ENCODE measurements at places on chromosomes 2 and 18.

GRCh38 chr2:28991460-28991859, 10.4 kb downstream of the TOGARAM2 start:
- DNase-seq: no peak

DNA sequence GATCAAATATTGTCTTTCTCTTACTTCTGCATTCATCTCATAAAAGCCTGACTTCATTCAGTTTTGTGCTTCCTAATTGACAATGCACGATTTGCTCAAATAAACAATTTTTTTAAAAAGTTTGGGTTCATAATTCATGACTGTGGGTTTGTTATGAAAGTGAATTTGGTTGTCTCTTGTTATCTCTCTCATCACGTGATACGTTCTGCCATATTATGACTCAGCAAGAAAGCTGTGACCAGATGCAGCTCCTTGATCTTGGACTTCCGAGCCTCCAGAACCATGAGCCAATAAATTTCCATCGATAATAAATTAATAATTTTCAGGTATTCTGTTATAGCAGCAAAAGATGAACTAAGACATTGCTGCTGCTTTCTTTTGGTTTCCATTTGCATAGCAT, 156.5 kb upstream of the LRATD1 start:
- DNase-seq: no peak

- DNase-seq: peak; percentile 39
Observed at GRCh38 chr18:49725809-49726674, 87.3 kb downstream of the ACAA2 start.

DNA sequence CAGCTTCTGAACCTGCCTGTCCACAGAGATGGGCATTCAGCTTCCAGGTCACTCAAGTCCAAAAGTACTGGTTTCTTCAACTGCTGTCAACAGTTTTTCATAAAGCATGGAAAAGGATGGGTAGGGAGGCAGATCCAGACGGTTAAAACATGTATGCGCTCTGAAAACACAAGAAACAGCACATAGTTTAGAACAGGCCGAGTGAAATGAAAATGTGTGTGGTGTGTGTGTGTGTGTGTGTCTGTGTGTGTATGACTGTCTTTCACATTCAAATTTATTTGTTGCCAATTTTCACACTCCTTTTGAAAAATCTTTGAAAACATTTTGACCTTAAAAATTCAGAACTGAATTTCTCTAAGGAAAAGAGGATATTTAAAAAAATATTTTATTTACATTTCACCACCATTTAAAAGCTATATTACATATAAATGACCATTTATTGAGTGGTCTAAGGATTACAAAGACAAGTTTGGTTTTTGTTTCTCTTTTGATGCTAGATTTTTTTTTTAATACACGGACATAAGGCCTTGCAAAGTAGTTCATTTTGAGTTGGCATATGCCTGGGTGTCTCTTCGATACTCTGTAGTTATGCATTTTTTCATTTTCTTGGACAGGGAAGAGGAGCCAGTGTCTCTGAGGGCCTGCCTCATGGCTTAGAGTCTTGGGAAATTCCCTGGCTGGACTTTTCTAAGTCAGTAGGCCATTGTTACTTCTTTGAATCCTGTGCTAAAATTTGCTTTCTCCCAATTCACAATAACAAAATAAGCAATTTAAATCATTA, 30.0 kb upstream of the STK17B start:
- DNase-seq: no peak

DNA sequence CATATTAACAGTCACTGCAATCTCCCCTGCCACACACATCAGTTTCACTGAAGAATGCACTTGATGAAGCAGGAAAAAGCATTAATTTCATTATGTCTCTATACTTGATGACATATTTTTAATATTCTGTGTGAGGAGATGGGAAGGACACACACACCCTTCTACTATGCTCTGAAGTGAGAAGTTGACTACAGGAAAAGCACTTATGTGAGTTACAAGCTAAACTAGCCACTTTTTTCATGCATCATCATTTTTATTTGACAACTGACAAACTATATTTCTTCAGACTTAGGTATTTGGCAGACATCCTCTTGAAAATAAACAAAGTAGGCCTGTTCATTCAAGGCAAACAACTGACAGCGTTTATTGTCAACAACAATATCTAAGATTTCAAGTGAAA, 150.4 kb upstream of the ID2 start:
- no peak for DNase-seq

GRCh38 chr2:147173798-147174197, 671.0 kb upstream of the ACVR2A start:
- no peak for DNase-seq

DNA sequence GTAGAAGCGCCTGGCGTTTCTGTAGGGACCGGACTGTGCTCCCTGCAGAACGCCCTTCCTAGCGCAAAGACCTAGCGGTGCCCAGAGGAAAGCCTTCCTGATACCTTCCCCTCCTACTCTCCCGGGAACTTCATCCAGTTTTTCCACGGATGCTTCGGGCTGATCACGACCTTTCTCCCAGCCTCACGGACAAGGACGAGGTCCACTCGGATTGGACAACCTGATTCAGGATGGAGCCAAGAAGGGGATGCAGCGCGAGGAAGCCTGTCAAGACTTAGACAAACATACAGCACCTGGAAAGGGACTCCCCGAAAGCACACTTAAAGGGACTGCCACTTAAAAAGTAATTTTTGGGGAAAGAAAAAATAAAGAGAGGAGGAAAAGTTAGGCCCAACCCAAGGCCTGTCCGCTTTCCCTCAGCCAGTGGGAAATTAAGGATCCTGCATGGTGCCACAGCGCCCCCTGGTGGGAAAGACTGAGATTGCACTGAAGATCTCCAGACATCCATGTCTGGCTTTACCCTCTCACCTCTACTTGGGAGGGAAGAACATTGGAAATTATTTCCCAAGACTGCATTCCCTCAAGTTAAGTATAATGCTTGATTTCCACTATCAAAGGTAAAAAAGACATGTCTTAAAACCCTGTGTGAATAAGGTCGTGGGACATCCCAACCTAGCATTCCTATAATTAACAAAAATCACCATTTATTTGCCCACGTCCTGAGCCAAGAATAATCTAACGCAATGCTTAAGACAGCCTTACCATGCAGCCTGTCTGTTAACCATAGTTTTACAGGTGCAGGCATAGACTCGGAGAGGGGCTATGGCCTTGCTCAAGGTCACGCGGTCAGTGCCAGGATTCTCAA, 13.4 kb upstream of the COPS8 start:
- DNase-seq: peak; percentile 49

DNA sequence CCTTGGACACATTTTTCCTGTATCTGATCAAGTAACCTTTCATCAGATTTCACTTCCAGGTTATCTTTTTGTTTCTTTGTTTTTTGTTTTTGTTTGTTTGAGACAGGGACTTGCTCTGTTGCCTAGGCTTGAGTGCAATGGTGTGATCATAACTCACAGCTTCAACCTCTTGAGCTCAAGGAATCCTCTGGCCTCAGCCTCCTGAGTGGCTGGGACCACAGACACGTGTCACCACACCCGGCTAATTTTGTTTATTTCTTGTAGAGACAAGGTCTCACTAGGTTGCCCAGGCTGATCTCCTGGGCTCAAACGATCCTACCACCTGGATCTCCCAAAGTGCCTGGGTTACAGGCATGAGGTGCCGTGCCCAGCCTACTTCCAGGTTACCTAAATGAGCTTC, 124.9 kb downstream of the L3MBTL4 start:
- DNase-seq: no peak

- DNase-seq: no peak
Observed at GRCh38 chr18:63157293-63158011, 162.1 kb downstream of the BCL2 start.

DNA sequence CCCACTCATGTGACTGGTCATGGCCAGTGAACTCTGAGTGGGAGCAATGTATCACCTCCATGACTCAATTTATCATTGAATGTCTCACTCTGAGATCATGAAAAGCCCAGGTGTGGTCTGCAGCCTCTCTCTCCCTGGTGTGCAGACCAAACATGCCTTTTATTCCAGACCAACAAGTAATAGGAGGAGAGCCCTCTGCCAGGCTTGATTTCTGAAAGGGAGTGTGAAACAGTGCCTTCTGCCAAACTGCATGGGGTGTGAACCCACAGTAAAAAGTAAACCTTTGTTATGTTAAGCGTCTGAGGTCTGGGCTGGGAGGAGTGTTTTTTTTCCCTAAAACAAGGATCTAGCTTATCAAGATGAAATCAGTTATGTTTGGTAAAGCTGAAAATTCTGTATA, 601.2 kb downstream of the ADCYAP1 start:
- no peak for DNase-seq

GRCh38 chr2:86274265-86274917, 63.0 kb downstream of the REEP1 start:
- DNase-seq: no peak

DNA sequence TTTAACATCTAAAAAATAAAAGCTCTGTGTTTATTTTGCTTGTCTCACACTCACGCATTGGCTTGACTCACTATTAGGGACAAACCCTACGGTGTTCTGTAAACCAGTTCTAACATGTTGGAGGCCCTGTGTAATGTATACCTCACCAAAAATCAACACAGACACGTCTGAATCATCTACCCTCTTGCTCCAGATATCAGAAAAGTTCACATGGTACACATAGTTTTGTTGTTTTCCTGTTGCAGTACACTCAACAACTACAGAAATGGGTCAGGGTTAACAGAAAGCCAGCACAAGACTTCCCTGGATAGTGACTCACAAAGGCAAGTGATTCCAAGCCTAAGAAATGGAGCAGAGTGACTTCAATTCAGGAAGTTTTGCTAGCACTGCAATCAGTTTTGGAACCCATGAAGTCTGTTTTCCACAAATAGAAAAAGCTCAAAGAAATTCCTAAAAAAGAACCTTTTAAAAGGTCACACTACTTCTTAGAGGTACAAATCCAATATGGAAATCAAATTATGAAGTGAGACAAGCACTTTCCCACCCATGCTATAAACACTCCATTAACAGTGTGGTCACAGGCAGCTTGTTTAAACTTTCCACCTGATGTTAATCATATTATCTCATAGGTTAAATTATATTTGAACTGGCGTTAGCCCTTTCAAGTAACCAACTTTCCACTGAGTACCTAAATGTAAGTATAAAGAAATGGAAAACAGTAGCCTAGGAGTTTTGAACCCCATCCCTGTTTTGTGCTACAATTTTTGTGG, 87.4 kb downstream of the GAREM1 start:
- no peak for DNase-seq

DNA sequence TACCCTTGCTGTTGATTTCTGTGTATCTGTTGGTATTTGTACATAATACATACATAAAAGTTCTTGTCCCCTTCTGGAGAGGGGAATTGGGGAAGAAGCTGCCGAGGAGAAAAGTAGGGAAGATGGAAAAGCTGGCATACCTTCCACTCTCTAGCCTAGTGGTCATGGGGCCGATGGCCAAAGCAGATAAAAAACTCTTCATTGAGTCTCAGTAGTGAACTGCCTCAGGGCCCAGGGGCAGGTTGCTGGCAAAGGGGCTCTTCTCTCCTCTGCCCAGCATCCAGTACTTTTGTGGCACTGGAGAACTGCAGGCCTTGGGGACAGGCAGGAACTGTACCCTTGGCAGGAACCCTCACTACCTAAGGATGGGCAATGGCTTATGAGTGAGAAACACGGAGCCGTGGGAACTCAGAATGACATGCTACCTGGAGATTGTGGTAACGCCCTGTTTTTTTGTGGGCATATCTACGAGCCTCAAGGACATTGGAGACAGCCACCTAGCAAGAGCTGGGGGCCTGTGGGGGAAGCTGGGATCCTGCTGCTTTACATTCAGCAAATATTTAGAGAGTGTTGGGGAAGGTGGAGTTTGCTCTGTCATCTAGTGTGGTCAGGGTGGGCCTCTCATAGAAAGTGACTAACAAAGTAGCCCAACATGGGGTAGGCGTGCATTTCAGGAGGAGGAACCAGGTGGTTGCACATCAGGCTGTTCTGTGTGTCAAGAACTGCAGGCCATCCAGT, 22.6 kb upstream of the ITGB6 start:
- DNase-seq: no peak

- DNase-seq: no peak
Observed at GRCh38 chr2:73109431-73110167, 3.1 kb downstream of the RAB11FIP5 start.

GRCh38 chr2:201558232-201558631, 85.1 kb downstream of the TMEM237 start:
- no peak for DNase-seq

DNA sequence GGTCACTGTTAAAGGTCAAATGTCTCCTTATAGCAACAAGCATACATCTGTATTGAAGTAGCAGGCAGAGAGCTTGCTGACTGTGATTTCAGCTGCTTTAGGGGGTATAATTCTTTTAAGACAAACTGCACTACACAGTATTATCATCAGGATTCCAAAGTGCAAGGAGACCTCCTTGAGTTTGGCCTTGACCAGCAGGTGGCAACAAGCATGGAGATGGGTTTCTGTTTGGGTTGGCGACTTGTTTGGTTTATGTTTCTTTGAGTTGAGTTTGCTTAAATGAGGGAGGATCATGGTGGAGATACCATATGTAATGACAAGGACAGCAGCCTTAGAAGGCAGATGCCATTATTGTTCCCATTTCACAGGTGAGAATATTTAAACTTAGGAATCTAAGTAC, 681.0 kb upstream of the ID2 start:
- no peak for DNase-seq

GRCh38 chr18:68484241-68484640, 230.7 kb downstream of the TMX3 start:
- DNase-seq: no peak

DNA sequence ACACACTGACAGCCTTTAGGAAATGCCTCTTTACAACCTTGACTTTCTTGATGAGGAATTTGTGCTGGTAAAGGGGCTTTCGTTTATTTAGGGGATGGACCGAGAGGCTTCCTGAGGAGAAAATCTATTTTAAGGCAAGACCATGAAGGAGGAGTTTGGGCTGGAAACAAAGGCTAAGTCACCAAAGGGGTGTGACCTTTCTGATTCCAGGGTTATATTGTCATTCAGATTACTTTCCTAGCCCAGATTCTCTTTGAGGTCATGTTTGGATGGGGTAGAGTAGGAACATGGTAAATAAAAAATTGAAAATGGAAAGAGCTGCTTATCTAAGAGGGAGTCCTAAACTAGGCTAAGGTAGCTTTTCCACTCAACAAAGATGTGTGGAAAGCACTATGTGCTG, 77.1 kb upstream of the UGP2 start:
- no peak for DNase-seq

DNA sequence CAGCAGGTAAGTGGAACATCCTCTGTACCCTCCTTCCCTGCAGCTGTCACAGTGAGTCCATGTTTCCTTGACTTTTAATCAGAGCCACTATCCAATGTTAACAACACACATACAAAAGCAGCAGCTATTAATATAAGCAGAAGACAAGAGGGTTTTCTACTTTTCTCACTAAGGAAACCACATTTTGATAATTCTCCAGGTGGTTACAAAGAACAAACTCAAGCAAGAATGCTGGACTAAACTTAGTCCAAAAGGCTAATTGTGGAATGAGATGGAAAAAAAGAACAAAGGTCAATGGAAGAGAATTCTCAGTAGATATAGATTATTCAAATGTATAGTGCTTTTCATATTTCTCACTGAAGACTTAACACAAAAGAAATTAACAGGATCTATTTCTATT, 176.9 kb upstream of the SLC39A10 start:
- no peak for DNase-seq

- DNase-seq: no peak
Observed at GRCh38 chr2:190090148-190090547, 27.6 kb upstream of the MSTN start.
